ENCODE measurements at places on chromosomes 3 and 15.
A peak's percentile ranks its signal among the peaks of the same experiment; 100 is the strongest.

- no peak for DNase-seq
Measured at GRCh38 chr3:26049951-26050350, 260.1 kb downstream of the OXSM start.

DNA sequence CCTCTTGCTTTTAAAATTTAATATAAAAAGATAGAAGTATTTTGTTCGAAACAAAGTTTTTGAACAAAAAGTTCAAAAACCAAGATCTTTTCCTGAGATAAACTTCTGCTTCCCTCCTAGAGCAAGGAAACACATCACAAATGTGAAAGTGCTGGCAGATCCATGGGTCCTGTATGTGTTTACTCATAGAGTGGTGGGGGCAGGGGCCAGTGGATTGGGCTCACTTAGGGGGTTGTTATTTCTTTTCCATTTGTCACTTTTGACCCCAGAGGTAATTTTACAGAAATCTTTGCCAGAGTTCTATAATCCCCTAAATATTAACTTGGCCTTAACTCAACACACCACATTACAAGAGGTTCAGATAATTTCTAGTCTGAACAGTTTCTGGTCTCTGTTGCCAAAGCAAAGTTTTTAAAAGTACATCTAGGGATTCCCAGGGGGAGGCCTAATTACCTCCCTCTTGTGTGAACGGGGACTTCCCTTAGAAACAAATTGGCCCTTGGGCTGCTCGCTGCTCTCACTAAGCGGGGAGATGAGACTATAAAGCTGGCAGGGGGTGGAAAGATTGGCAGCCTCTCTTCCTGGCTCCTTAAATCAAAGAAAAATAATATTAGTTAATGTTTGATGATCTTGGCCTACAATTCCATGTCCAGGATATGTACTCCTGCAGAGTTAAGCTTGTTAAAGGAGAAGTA lies 66.8 kb upstream of the PTX3 start:
- no peak for DNase-seq

- DNase-seq = no peak
Measured at GRCh38 chr3:23919628-23920027, 2.7 kb downstream of the RPL15 start.

GRCh38 chr3:108328821-108329486 lies 32.6 kb downstream of the HHLA2 start:
- DNase-seq = no peak

DNA sequence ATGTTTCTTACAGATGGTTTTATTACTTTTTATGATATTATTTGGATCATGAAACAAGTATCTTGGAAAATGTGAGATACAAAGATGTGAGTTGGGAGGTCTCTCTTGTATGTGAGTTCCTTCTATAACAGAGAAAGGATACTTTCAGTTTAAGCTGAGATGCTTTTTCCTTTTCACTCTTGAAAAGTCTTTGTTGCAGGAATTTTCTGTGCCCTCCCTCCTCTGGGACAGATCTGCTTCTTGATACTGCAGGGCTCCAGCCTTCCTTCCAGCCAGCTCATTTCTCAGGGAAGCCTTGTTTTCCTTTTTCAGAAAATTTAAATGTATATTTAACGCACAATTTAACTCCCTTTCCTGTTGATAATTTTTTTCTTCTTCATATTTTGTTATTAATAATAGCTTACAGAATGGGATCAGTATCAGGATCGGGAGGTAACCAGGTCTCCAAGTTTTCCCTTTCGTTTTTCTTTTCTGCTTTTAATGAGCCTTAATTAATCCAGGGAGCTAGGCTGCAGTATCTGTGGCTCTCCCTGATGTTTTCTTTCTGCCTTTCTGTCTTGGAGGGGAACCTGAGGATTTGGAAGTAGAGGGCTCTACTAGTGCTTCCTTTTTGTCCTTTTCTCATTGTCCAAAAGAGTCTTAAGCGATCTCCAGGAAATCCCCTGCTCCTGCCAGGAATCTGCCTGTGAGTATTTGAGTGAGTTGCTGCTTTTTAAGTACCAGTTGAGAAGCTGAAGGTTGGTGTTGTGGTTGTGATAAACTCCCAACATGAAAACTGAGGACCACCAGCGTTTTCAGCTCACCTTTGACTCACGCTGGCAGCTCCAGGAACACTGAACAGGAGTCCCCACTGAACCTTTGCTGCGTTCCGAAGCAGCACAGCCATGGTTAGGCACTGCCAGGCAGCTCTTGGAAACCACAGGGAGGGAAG lies 105.7 kb downstream of the IGF1R start:
- DNase-seq = no peak

DNA sequence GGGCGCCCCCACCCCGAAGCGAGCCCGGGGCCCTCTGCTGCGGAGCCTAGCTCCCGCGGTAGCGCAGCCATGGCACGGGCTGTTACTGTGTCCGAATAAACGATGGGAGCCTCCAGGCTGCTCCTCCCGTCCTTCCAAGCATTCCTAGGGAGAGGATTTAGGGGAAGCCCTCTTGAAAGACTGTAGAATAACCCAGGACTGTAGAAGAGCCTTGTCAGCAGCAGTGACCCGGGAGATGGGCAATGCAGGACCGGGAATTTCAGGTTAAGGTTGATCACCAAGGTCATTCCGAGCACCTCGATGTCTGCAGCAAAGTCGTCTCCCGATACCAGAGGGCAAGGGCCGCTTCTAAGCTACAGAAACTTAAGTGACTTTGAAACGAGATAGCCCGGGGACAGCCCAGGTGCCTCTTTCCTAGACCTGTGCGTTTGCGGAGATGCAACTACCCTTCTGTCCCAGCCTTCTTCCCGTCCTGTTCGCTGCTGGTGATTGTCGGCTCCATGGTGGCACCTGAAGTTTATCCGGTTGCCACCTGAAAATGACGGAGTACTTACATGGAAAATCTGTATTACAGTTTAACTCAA lies 753 bp upstream of the MYO5A start:
- DNase-seq = peak; percentile 12

- DNase-seq = no peak
Measured at GRCh38 chr3:20648921-20649381, 462.9 kb upstream of the SGO1 start.

- no peak for DNase-seq
Measured at GRCh38 chr3:64593350-64593749, 94.5 kb downstream of the ADAMTS9 start.

- no peak for DNase-seq
Measured at GRCh38 chr15:29401644-29402043, 132.0 kb upstream of the NSMCE3 start.

DNA sequence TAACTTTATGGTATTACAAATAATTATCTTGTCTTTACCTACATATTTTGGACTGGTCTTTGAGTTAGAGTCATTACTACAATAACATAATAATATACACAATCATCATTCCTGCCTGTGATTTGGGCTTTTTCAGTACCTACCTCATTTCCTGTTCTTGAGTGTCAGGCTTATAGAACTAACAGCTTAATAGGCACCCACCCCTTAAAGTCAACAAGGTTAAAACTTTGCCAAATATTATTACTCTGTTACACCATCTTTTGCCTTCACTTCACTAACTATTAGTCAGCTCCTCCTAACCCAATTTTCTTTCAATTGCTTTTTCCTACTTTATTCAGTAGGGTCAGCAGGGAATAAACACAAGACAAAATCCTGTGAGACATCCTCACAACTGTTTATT lies 488.7 kb upstream of the AGTR1 start:
- DNase-seq = no peak

GRCh38 chr3:116445990-116446389 lies 703 bp upstream of the LSAMP start:
- no peak for DNase-seq

DNA sequence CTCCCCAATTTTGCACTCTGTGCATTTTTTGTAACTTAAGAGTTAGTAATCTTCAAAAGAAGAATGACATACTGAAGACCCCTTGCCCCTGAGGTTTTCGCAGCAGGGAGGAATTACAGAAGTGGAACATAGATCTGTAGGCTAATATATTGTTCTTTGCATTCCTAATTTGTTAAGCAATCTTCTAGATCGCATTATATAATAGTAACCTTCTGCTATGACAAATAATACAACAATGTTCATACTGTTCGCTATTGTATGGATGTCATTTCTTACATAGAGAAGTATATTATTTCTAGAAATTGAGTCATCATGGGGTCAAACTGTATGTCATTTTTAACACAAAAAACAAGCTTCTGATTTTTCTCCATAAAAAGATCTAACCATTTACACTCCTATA lies 95.8 kb upstream of the TGFBR2 start:
- no peak for DNase-seq

GRCh38 chr3:63413523-63413922 lies 135.4 kb downstream of the SYNPR start:
- no peak for DNase-seq

- no peak for DNase-seq
Measured at GRCh38 chr3:127568586-127568985, 21.9 kb downstream of the TPRA1 start.

GRCh38 chr3:159882367-159882766 lies 106.3 kb upstream of the IL12A start:
- no peak for DNase-seq

DNA sequence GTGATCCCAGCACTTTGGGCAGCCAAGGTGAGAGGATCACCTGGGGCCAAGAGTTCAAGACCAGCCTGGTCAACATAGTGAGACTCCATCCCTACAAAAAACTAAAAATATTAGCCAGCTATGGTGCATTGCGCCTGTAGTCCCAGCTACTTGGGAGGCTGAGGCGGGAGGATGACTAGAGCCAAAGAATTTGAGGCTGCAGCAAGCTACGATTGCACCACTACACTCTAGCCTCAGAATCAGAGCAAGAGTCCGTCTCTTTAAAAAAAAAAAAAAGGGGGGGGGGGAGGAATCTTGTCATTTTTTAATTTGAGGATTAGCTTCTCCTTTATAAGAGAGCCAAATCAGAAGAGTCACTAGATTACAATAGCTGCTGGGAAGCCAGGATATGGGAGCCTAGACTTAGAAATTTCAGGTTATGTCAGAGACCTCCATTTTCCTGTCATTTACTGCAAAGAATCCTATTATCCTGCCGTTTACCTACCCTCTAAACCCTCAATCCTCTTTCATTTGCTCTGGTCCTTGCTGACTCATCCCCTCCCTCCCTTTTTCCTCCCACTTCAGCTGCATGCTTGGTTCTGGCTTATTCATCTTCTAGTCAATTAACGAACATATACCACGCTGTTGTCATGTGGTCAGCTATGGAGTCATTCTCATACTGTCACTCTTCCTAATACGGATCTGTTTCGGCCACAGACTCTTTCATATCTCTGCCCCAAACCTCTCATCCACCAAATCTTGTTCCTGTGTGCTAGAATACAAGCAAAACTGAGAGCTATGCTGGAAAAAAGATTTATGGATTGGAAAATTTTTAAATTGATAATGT lies 83.8 kb upstream of the PPIB start:
- DNase-seq = no peak

DNA sequence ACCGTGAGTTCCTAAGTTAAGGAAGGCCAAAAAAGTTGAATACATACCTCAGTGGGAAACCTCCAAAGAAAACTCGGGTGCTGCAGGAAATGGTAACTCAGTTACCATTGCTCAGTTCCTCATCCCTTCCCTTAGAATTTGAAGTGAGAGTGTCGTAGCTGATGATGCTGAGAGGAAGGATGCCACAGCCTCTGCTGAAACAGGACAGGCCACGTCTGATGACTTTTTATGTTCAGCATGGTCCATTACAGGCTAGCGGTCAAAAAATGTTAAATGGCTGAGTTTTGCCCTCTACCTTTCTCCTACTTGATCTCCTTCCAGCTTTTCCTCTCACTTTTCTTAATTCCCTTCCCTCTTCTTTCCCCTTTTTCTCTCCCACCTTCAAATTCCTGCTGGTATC lies 135.5 kb downstream of the GHSR start:
- no peak for DNase-seq

Data from activated CD4-positive, alpha-beta T cell treated with anti-CD3 and anti-CD28 coated beads, Interleukin-2, amount 50 U/mL, for 1 hour (primary cell).